ENCODE measurements at places on chromosomes 3 and 15. TPM values are rescaled to one million over a fixed set of nuclear protein-coding genes. Genes with fewer than 3 reads are reported as not detected.

ADCY5 gene
- 0.23 TPM for total RNA-seq

EPHB1 gene
- total RNA-seq, result 0.59 TPM

SLCO2A1 gene
- total RNA-seq, result not detected

IGSF11 gene
- total RNA-seq, result 0.12 TPM

TARS3 gene
- 8.5 TPM for total RNA-seq

SH3BP5 gene
- 30.6 TPM for total RNA-seq

All from smooth muscle cell of the coronary artery (primary cell).